ENCODE measurements at places on chromosomes 16 and 17.

GRCh38 chr17:58121925-58122324 is 26.3 kb upstream of the OR4D1 start:
- DNase-seq: peak; percentile 45

- no peak for DNase-seq
These were observed 77.6 kb upstream of the GSE1 start for GRCh38 chr16:85535352-85536072.

DNA sequence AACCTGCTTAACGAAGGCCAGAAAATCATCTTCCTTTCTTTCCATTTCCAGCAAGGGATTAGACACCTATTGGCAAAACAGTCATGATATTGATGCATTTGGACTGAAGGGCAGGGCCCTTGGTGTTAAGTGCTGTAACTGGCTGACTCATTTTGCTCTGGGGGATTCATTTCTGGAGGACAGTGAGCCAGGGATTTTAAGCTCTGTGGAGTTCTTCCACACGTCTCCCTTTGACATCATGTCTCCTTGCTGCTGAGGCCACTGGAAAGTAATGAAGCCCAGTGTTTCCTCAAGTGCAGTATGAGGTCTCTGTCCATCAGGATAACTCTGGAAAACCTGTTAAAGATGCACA is 42.2 kb downstream of the DNAH9 start:
- no peak for DNase-seq

DNA sequence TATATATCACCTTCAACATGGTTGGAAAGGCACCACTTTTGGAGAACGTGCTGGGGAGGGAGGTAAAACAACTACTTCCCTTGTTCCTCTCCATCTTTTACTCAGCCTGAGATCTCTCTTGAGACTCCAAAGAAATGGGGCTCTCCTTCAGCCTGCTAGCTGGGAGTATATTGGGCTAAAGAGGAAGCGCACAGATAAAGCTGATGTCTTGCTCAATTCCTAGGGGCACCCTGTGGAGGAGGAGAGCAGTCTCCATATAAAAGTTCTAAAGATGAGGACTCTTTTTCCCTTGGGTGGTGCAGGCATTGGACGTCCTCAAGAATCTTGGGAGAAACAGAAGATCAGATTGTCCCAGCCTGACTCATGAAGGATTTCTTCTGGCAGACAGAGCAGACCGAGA is 4.6 kb upstream of the ETV4 start:
- DNase-seq: no peak

- DNase-seq: no peak
These were observed 99.3 kb upstream of the SOX9 start for GRCh38 chr17:72021417-72022041.

DNA sequence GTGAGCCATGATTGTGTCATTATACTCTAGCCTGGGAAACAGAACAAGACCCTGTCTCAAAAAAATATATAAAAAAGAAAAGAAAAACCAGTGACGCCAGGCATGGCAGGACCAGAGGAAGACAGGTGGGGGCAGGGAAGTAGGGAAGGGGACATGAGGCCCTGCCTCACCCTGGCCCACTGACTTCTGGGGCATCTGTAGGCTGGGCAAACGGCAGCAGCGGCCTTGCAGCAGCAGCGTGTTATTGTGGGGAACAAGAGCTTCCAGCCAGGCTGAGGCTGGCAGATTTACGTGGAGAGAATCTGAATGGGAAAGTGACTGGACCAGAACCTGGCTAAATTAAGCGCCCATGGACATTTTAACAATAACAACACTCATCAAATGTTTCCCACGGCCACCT is 19.4 kb downstream of the CMTM4 start:
- DNase-seq: no peak

DNA sequence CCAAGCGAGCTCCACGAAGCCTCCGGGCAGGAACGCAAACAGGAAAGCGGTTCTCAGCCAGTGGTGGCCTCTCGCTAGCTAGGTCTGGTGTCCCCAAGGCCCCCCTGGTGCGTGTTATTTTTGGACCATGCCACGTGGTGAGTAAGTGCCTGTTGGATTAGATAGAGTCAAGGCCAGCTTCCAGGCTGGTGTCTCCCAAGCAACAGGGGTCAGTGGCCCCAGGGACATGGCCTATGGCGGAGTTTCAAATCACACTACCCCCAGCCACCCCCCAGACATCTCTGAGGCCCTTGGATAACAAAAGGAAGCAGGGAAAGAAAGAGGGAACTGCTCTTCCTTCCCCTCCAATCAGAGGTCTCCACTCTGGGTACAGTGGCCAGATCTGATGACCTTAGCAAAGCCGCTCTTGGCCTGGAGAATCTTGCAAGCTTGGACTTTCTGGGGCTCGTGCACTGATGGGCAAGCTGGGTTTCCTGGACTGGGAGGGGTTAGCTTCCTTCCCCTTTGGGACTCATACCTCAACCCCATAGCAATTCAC is 58.2 kb downstream of the MAF start:
- DNase-seq: peak; percentile 8
